ENCODE measurements at places on chromosomes 6 and 20. TPM values are rescaled to one million over a fixed set of nuclear protein-coding genes. Genes with fewer than 3 reads are reported as not detected.

DNA sequence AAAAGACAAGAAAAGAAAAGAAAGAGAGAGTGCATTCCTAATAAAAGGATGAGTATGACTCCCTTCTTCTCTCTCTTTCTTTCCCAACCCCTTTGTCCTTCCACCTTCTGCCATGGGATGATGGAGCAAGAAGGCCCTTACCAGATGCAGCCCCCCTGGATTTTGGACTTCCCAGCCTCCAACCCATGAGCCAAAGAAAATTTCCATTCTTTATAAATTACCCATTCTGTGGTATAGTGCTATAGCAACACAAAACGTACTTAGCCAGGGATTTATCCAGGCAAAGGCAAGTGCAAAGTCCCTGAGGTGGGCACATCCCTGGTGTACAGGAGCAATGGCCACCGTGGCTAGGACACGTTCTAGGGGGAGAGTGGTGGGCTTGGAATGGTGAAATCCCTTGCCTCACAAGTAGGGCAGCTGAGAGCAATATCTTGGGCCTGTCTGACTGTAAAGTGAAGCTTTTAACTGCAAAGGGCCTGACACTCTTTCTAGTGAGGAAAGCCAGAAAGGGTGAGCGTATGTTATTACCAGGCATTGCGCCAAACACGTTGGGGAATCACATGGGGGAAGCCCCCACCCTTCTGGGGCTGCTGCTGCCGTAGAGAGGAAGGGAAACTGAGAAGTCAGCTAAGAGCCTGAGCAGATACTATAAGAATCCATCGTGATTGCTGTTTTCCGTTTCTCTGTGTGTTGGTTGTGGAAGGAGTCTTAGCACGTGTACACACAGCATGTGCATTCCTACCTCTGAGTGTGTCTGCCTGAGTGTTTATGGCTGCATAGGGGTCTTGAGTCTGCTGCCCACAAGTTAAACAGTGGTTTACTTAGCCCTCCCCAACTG lies 50.7 kb upstream of the SIRPA start:
- H3K27ac ChIP-seq, result no peak overlapping the region
- H3K27me3 ChIP-seq, result no peaks in the 10 kb centered on the region
- no peaks in the 10 kb centered on the region for H3K4me1 ChIP-seq
- DNase-seq, result no peak
- no peaks in the 10 kb centered on the region for H3K36me3 ChIP-seq

BPIFA1 gene
- not detected for total RNA-seq

- H3K4me1 ChIP-seq, result no peaks in the 10 kb centered on the region
- H3K27me3 ChIP-seq, result no peaks in the 10 kb centered on the region
- H3K36me3 ChIP-seq, result no peaks in the 10 kb centered on the region
Observed at GRCh38 chr6:9155836-9156235, 720.5 kb upstream of the SLC35B3 start.

GRCh38 chr6:118719351-118720124 lies 68.1 kb upstream of the CEP85L start:
- H3K27ac ChIP-seq, result no peak overlapping the region
- H3K27me3 ChIP-seq, result no peaks in the 10 kb centered on the region
- no peak for DNase-seq
- H3K4me1 ChIP-seq, result peaks cover 4% of the 10 kb centered on the region

SPATS1 gene
- total RNA-seq, result not detected

- no peak overlapping the region for H3K27ac ChIP-seq
- no peak for DNase-seq
- H3K36me3 ChIP-seq, result no peaks in the 10 kb centered on the region
Observed at GRCh38 chr6:95439741-95440140, 137.6 kb upstream of the MANEA start.

GRCh38 chr6:41497994-41498393 lies 48.2 kb upstream of the FOXP4 start:
- H3K4me3 ChIP-seq, result no peak overlapping the region
- H3K27ac ChIP-seq, result no peak overlapping the region
- no peaks in the 10 kb centered on the region for H3K4me1 ChIP-seq
- H3K36me3 ChIP-seq, result no peaks in the 10 kb centered on the region

DNA sequence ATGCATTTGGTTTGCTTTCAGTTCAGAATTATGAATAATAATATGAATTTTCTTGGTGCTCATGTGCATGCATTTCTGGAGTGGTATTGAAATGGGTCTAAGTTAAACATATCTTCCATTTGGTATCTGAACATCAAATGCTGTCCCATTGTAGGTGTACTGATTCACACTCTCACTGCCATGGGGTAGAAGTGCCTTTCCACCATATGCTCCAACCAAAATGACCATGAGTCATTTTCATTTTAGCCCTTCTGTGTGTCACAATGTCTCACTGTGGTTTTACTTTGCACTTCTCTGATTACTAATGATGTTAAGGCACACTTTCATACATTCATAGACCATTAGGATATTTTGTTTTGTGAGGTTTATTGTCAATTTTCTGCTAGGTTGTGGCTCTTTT lies 211.9 kb downstream of the HAO1 start:
- no peak overlapping the region for H3K27ac ChIP-seq
- H3K4me3 ChIP-seq, result no peak overlapping the region
- no peaks in the 10 kb centered on the region for H3K36me3 ChIP-seq
- no peak for DNase-seq

DNA sequence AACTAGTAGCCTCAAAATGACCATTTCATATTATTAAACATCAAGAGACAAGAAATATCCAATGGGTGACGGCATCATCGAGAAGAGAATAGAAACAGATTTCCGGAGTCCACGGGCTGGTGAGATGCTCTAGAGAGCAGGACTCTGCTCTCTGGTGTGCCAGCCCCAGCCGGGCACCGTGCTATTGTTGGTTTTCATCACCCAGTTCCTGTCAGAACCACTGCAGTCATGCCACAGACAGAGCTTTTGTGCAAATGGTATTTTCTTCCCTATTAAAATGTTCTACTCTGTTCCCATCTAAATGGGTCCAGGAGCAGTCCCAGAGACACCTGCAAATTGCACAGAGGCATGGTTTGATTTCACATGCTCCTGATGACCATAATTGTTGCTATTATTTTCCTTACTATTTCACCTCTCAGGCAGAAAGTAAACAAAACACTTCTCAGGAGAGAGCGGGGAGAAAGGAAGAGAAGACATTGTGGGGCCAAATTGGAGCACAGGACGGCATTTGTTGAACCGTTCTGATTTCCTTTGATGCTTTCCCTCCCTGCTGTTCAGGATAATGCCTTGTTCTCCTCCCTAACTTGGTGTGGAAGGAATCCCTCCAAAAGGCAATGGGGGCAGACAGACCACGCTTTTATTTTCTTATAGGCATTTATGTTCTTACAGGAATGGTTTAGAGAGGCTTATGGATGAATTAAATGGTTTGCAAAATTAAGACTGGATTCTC lies 11.4 kb upstream of the RAMACL start:
- peak overlapping the region; percentile 29 for H3K27ac ChIP-seq
- H3K4me1 ChIP-seq, result peaks cover 11% of the 10 kb centered on the region
- H3K4me3 ChIP-seq, result no peak overlapping the region
- no peak for DNase-seq
- H3K27me3 ChIP-seq, result no peaks in the 10 kb centered on the region

GRCh38 chr6:139605350-139605749 lies 230.9 kb upstream of the CITED2 start:
- H3K4me1 ChIP-seq, result no peaks in the 10 kb centered on the region
- DNase-seq, result no peak
- H3K27me3 ChIP-seq, result no peaks in the 10 kb centered on the region
- H3K4me3 ChIP-seq, result no peak overlapping the region
- H3K27ac ChIP-seq, result no peak overlapping the region
- no peaks in the 10 kb centered on the region for H3K36me3 ChIP-seq

GNAS-AS1 gene
- not detected for total RNA-seq

- no peak overlapping the region for H3K4me3 ChIP-seq
- no peaks in the 10 kb centered on the region for H3K36me3 ChIP-seq
- H3K27ac ChIP-seq, result peak overlapping the region; percentile 69
- DNase-seq, result no peak
- H3K27me3 ChIP-seq, result no peaks in the 10 kb centered on the region
Observed at GRCh38 chr20:21182832-21183563, 57.1 kb downstream of the KIZ start.

DNA sequence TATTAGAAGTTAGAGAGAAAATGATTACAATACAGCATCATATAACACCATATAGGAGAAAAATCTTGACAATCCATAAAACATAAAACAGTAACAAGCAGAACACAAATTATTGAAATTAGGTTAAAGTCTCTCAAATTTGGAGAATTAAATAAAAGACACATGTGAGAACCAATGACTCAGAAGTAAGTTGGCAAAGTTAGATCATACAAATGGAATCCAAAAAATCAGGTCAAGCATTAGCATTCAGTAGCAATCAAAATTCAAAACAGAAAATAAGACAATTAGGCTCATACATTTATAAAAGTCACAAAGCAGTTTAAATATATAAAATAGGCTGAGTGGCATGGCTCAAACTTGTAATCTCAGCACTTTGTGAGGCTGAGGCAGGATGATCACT lies 775.6 kb downstream of the PHF3 start:
- H3K4me1 ChIP-seq, result no peaks in the 10 kb centered on the region
- H3K36me3 ChIP-seq, result no peaks in the 10 kb centered on the region
- no peaks in the 10 kb centered on the region for H3K27me3 ChIP-seq
- no peak overlapping the region for H3K27ac ChIP-seq
- no peak for DNase-seq

DNA sequence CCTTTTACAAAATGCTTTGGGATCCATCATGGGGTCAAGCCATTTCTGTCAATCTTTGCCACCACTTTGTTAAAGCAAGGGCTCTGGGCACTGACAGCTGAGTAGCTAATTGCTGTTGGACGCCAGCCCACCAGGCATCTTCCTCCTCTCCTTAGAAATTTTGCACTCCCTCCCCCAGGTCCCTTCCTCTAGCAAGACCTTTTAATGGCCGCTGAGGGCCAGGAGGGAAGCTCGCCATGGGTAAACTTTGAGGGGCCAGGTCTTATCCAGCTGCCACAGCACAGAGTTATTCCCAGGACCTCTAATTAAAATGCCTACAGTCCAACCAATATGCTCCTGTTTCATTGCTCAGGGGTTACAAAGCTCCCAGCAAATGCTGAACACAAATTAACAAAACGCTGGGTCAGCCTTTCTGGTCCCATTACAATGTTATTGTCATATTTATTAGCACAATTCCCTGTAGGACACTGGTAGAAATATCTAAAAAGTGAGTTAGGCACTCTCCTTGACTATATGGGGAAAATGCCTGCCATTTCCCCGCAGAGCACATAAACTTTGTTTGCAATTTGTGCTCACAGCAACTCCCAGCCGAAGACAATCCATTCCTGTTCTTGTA lies 16.8 kb downstream of the SCML4 start:
- no peak for DNase-seq
- H3K4me1 ChIP-seq, result no peaks in the 10 kb centered on the region
- no peaks in the 10 kb centered on the region for H3K36me3 ChIP-seq
- H3K27ac ChIP-seq, result no peak overlapping the region
- H3K4me3 ChIP-seq, result no peak overlapping the region

- H3K4me1 ChIP-seq, result peaks cover 41% of the 10 kb centered on the region
- H3K27me3 ChIP-seq, result no peaks in the 10 kb centered on the region
- DNase-seq, result peak; percentile 17
- peak overlapping the region; percentile 91 for H3K4me3 ChIP-seq
- peaks cover 7% of the 10 kb centered on the region for H3K36me3 ChIP-seq
Observed at GRCh38 chr6:3259491-3259958, 778 bp downstream of the PSMG4 start.

DNA sequence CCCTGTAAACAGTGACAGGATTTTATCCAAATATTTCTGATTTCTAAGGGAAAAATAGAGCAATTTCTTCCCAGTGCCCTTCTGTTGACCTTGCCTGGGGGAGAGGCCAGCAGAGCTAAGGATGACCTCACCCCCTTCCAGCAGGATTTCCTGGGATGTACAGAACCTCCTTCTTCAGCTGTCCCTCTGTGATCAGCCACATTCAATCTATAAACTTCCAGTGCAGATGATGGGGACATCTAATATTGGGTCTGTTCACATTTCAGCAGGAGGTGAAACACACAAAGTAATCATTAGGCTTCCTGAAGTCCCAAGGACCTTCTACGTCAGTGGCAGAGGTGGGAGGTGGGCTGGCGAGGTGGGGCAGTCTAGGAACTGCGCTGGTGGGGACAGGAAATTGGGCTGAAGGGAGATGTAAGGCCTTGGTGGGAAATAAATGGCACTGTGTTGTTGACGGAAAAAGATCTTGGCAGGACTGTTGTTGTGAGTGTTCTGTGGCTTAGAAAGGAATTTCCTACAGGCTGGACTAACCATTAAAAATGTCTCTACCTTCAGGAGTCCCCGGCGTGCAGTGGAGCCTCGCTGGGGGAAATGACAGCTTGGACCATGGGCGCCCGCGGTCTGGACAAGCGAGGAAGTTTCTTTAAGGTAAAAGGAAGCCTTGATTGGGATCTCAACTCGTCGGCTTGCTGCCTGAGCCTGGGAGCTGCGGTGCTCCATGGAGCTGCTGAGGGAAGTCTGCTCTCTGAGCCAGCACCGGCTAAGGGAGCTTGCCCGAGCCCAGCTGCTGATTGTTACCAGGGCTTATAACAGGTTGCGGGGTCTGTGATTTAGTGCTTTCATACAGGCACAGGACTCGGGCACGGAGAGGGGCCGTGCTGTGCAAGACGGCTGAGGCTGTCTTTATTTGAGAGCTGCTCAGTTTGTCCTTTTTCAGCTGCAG lies 127.9 kb upstream of the NAA20 start:
- H3K36me3 ChIP-seq, result no peaks in the 10 kb centered on the region
- peak; percentile 28 for DNase-seq
- no peaks in the 10 kb centered on the region for H3K27me3 ChIP-seq
- peaks cover 64% of the 10 kb centered on the region for H3K4me1 ChIP-seq
- H3K4me3 ChIP-seq, result peak overlapping the region; percentile 40

All from gastrocnemius medialis (tissue), 4 donors.